ENCODE measurements at places on chromosomes 16 and 17. TPM values are rescaled to one million over a fixed set of nuclear protein-coding genes. Genes with fewer than 3 reads are reported as not detected.

The PPM1E gene
- not detected for total RNA-seq

DNA sequence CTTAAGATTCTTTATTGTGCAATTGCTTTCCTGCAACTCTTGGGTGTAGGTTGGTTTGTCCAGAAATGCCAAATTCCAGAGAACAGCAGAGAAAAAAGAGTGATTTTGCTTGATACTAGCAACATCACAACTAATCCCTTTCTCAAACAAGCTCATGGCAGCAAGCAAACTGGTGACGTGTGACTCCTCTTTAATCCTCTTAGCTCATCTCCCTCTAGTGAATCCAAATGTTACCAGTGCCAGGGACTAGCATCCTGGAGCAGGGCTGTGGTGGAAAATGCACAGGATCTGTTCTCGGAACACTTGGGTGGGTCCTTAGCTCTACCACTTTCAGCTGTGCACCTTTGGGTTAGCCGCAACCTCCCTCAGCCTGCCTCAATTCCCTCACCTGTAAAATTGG lies 204.0 kb upstream of the CCL2 start:
- DNase-seq, result no peak

- DNase-seq, result no peak
Observed at GRCh38 chr16:78926723-78927210, 673.8 kb downstream of the MAF start.

- no peak for DNase-seq
Observed at GRCh38 chr16:47721006-47721637, 260.0 kb downstream of the PHKB start.

GRCh38 chr17:3911271-3912053 lies 4.8 kb downstream of the P2RX1 start:
- peak; percentile 85 for DNase-seq

- no peak for DNase-seq
Observed at GRCh38 chr17:72432881-72433280, 312.1 kb downstream of the SOX9 start.

The ELAC2 gene
- total RNA-seq, result 39.8 TPM

The TK1 gene
- total RNA-seq, result 1.4 TPM

The WNT9B gene
- total RNA-seq, result 7.5 TPM

The PMP22 gene
- total RNA-seq, result 245 TPM

- DNase-seq, result no peak
Observed at GRCh38 chr16:15597822-15598647, 44.9 kb downstream of the MARF1 start.

DNA sequence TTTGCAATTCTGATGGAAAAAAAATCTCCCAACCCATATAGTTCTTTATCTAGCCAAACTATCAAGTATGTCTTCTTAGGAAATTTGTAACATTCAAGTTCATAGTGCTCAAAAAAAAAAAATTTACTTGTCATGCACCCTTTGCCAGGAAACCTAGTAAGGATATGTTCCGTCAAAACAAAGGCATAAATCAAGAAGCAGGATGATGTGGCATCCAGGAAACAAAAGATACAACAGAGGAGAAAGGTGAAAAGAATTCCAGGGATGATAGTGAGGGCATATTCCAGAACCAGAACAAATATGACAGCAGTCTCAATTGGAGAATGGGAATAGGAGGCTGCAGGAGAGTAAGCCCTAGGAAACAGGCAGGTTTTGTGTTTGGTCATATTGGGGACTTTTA lies 104.6 kb downstream of the SPAG9 start:
- no peak for DNase-seq

The C1QL1 gene
- 0.42 TPM for total RNA-seq

GRCh38 chr17:327296-327695 lies 25.3 kb downstream of the RPH3AL start:
- no peak for DNase-seq

- DNase-seq, result no peak
Observed at GRCh38 chr16:29806099-29806579, at the start of gene MAZ. TSS of gene MAZ (plus strand) at chr16:29806529. CDS start at chr16:29806702, 173 bp downstream.

The NCBP3 gene
- 22.3 TPM for total RNA-seq

The KLHL36 gene
- 49.4 TPM for total RNA-seq

GRCh38 chr17:42917236-42917603 lies 16.6 kb downstream of the G6PC1 start:
- DNase-seq, result peak; percentile 29

DNA sequence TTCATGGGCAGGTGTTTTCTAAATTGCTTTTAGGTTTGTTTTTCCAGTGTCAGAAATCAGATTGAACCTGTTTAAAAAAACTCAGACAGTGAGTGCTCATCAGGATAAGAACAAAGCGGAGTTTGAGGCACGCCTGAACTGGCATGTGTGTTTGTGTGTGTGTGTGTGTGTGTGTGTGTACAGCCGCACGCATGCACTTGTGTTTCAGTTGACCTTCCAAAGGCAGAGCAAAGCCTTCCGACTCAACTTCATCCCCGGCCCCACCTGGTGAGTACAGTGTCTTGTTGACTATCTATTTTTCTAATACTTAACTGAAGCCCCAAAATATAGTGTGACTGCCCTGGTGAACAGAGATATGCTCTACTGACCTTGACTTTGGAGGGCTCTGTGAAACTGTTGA lies 225.1 kb downstream of the IRX3 start:
- DNase-seq, result no peak

DNA sequence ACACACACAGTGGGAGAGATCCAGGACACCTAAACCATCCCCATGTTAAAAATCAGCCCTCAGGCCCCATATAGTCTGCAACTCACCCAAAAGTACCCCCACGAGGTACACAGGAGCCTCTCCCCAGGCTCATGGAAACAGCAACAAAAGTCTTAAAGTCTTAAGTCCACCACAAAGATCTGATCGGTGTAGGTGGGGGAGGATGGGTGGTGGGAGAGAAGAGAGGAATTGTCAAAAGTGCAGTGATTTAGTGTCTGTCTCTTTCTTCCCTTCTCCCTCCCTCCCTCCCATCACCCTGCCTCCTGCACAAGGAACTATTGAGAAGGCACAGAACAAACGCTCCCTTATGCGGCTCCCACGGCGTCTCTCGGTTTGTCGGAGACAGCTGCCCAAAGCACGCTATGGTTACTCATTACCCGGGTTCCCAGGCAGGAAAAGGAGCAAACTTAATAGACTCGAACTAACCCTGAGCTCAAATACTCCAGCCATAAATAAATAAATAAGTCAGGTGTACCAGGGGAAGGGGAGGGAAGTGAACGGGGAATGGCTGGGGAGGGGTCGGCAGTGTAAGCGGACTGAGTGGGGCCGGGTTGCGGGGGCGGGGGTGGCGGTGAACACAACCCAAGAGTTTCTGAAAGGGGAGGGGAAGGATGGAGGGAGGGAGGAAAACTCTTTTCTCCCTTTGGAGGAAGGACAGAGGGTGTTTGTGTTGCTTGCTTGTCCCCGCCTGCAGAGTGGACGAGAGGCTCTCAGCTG lies 477.4 kb downstream of the SLC39A11 start:
- no peak for DNase-seq

The FOXO3B gene
- 2.3 TPM for total RNA-seq

- DNase-seq, result no peak
Observed at GRCh38 chr17:61536422-61536955, 54.5 kb downstream of the NACA2 start.

DNA sequence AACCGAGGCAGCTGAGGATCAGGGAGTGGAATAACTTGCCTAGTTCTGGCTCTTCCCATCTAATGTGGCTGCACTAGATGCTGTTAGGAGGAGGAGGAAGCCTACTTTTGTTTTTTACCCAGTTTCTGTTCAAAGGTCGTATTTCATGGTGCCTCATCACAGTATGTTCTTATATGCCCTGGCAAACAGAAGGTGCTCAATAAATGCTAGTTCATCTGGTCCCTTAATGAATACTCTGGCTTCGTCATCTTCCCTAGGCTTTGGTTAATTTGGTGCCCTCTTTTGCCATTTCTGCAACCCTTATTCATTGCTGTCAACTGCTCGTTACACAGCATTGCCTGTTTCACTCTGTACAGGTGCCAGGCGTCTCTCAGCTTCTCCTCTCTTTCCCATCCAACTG lies 151.7 kb downstream of the WWOX start:
- DNase-seq, result no peak

- DNase-seq, result no peak
Observed at GRCh38 chr16:21600031-21600773, 825 bp downstream of the METTL9 start.

The NPIPA3 gene
- 2.8 TPM for total RNA-seq

DNA sequence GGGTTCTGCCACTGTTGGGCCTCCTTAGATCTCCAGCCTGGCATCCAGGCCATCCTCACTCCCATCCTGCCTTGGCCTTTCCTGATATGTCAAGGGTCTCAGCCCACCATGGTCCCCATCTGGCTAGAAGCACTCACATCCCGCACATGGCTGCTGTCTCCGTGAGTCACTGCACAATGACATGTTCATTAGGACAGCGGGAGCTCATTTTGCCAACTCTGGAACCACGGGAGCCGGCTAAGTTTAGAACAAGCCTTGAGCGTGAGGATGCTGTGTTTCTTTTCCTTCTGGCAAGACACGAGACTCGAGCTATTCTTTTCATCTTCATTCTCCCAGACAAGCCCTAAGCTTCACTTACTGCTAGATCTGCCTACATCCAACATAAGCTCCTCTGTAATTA lies 65.7 kb upstream of the KSR1 start:
- no peak for DNase-seq

DNA sequence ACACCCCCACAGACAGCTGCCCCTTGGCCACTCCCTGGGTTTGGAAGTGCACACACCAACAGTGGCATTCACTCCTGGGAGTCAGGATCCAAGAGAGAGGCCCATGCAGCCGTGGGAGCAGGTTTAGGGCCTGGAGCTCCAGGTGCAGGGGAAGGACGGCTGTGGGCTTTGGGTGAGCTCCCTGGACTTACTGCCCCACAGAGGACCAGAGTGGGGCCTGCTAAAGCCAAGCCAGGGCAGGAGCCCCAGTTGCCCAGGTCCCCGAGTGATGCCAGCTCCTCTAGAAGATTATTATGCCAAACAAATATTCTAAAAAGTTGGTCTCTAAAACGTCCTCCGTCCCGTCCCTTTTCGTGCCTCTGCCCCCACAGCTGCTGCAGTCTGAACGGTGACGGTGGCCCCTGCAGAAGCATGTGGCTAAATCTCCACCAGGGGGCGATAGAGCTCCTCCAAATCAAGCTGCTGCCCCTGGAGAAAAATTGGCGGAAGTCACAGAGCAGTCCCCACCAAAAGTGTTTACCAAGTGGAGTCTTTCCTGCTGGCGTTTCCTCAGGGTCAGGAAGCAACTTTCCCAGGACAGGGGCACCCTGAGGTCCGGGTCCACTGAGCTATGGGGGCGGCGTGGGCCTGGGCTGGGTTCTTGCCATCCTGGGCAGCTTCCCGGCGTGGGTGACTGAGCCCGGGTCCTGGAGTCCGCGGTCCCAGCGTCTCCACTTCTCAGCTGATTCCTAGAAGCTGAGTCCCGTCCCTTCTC lies 4.2 kb downstream of the ARMC7 start:
- DNase-seq, result peak; percentile 95

DNA sequence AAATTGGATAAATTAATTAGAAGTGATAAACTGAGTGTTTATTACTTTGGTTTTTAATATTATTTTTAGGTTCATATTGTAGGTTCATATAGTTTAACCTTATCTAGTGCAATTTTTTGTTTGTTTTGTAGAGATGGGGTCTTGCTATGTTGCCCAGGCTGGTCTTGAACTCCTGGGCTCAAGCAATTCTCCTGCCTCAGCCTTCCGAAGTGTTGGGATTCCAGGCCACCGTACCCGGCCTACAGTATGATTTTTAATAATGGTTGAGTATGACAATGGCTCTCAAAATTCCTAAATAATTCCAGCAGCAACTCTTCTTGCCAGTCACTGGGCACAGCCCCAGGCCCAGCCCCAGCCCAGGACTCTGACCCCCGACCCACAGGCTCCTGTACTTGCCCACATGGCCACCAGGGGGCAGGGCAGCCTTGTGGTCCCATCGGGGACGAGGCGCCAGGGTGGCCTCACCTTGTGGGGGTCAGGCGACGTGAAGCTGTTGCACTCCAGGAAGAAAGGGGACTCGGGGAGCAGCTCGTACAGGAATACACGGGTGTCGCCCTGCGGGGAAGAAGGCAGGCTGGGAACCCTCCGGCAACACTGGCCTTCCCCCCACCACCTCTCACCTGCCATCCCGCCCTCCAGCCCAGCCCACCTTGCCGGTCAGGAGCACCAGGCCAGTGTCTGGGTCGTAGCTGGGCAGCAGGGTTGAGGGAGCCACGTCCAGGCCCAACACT lies 7.9 kb upstream of the PAM16 start:
- no peak for DNase-seq

DNA sequence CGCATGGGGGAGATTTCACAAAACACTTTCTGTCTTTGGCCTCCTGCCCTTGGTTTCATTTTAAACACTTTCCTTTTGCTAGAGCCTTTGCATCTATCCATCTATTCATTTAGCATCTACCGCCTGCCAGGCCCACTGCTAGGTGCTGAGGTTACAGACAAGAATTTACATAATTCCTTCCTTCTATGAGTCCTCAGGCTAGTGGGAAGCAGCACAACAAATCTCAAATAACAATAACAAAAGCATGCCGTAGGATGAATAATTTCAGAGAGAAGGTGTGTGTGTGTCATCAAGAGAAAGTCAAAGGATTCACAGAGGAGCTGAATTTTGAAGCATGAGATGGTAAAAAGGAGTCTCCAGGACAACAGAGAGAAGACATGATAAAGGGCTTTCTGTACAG lies 6.1 kb upstream of the SLC46A1 start:
- DNase-seq, result no peak

- DNase-seq, result no peak
Observed at GRCh38 chr16:29650771-29651170, 12.3 kb upstream of the SPN start.

- no peak for DNase-seq
Observed at GRCh38 chr17:51507444-51507843, 247.1 kb downstream of the UTP18 start.

DNA sequence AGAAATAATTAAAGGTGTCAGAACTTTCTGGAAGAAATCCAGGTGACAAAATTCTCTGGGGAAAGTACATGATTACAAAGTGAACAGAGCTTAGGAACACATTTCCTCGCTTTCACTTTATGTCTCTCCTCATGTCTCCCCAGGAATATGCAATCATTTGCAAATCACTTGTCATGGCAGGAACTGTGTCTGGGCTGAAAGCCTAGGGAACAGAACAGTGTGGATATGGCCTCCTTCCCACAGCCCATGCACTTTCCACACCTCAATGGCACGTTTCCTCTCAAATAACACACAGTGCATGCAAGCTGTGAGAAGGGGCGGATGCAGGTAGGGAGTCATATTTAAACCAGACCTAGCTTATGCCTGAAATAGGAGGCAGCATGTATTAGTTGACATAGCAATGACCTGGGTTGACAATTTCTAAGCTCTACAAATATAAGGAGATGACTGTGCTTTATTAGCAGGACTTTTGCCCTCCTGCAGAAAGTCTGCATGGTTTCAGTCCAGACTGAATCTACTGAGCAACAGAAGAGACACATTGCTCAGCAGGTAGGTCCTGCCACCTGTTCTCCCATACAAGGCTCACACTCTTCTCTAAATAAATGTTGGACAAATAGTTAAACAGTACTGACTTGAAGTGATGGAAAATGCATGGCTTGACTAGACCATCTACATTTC lies 236.0 kb upstream of the ELAC2 start:
- DNase-seq, result no peak

GRCh38 chr16:88734361-88734728 lies 28.0 kb downstream of the CTU2 start:
- DNase-seq, result no peak

DNA sequence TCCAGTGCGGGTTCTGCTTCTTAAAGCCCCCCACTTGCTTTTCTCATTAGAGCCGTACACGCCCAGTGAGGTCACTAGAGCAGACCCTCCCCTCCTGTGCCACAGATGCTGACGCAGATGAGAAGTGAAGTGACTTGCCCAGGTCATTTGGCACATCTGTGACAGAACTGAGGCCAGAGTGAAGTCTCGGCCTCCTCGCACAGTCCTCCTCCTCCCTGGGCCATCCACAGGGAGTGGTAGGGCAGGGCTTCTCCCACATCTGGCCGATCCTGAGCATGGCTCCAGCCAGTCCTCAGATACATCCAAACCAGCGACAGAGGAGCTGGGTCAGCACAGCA lies 15.3 kb upstream of the TBX2 start:
- DNase-seq, result no peak

All from posterior vena cava (tissue), 2 donors.